Smooth muscle cell of bladder (primary cell): ENCODE measurements at places on chromosomes 1 and 21. TPM values are rescaled to one million over a fixed set of nuclear protein-coding genes. Genes with fewer than 3 reads are reported as not detected.

KCNK1 gene
- 6.7 and 9.5 TPM in 2 replicates for total RNA-seq

SNX7 gene
- 48.1 and 52.4 TPM in 2 replicates for total RNA-seq

SYF2 gene
- 43.4 and 46.1 TPM in 2 replicates for total RNA-seq

DCST1 gene
- total RNA-seq, result not detected in 2 replicates

KCNE2 gene
- total RNA-seq, result not detected in 2 replicates
